ENCODE measurements at places on chromosomes 5 and 9.
A peak's percentile ranks its signal among the peaks of the same experiment; 100 is the strongest.

DNA sequence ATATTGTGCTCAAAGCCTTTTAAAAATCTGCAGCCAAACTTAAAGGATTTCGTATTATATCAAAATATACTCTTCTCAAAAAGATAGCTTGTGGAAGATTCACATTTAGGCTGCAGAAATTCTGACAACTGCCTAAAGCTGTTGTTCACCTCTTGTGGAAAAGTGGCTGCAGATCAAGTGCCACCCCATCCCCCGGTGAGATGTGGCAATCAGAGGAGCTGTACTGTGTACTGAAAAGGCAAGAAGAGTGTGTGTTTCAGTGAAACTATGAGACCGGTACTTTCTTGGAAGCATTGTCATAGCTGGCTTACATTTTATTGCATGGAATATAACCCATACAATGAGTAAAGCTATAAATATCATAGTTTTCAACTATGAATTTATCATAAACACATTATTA lies 64.3 kb downstream of the CDH18 start:
- DNase-seq: no peak

- DNase-seq: no peak
These were observed 312.5 kb downstream of the ACTL7B start for GRCh38 chr9:108543251-108543778.

- DNase-seq: peak; percentile 87
These were observed at the start of gene EXOSC2 for GRCh38 chr9:130693426-130694191. TSS of gene EXOSC2 (plus strand) at chr9:130693780. CDS start at chr9:130693792, 12 bp downstream.

DNA sequence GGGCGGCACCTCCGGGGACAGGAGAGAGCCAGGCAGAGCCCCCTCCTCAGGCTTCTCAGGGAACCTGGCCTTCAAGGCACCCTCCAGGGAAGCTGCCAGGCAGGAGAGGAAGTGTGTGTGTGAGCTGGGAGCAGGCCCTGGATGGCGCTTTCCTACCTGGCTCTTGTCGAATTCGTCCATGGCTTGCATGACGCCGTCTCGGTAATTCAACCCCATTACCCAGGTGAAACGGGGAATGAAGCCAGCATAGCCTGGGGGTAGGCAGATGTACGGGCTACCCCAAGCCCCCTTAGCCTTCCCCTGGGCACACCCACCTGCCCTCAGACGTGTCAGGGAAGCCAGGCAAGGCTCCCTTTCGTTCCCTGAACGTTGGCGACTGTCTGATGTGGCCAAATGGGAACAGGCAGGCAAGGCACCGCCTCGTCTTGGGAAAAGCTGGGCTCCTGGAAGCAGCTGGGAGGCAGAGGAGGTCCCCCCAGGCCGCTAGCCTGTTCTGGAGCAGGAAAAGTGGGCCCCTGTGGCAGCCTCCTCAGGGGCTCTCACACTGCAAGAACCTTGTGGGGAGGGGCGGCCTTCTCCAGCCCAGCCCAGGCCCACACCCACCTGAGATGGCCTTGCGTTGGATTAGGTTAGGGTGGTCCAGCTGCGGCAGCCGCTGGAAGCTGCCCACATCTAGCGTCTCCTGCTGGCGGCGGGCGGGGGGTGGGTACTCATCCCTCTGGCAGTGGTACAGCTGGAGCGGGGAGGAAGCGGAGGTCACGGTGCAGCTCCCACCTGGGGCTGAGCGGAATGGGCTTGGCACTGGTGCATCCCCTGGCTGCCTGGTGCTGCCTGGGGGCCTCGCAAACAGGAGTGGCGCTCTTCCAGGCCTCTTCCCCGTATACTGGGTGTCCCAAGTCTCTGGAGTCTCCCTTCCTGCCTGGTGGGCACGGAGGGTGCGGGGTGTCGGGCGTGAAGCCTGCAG lies 3.7 kb downstream of the TUBB4B start:
- DNase-seq: no peak

GRCh38 chr9:130780415-130780814 lies 54.6 kb upstream of the ABL1 start:
- no peak for DNase-seq

- DNase-seq: no peak
These were observed 69.0 kb upstream of the FAM169A start for GRCh38 chr5:74934949-74935751.

- DNase-seq: no peak
These were observed 138.8 kb upstream of the COL5A1 start for GRCh38 chr9:134502809-134503211.

Measured in stimulated activated CD8-positive, alpha-beta memory T cell treated with anti-CD3 and anti-CD28 coated beads, Interleukin-15, amount 100 ng/mL, for 24 hours (primary cell).